ENCODE measurements at places on chromosomes 6 and 20.

GRCh38 chr6:90611543-90612312, 24.9 kb upstream of the MAP3K7 start:
- DNase-seq, result no peak

GRCh38 chr6:165219629-165220028, 89.8 kb downstream of the C6orf118 start:
- DNase-seq, result no peak

DNA sequence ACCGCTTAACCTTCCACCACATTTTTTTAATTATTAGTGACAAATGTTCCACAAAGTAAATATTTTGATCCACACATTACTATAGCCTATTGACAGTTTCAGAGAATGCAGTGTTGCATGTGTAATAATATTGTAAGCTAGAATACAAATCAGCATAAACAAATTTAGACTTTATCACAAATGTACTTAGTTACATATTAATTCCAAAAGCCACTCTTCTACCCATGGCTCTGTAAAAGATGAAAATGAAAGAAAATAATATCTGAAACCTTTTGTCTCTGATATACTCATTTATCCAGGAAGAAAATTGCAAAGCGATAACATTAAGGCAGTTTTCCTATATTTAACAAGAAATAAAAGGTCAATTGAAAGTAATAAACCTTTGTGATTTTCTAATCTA, 954.0 kb upstream of the MAN1A1 start:
- DNase-seq, result no peak

- no peak for DNase-seq
Measured at GRCh38 chr6:28907394-28907793, 16.4 kb downstream of the TRIM27 start.

DNA sequence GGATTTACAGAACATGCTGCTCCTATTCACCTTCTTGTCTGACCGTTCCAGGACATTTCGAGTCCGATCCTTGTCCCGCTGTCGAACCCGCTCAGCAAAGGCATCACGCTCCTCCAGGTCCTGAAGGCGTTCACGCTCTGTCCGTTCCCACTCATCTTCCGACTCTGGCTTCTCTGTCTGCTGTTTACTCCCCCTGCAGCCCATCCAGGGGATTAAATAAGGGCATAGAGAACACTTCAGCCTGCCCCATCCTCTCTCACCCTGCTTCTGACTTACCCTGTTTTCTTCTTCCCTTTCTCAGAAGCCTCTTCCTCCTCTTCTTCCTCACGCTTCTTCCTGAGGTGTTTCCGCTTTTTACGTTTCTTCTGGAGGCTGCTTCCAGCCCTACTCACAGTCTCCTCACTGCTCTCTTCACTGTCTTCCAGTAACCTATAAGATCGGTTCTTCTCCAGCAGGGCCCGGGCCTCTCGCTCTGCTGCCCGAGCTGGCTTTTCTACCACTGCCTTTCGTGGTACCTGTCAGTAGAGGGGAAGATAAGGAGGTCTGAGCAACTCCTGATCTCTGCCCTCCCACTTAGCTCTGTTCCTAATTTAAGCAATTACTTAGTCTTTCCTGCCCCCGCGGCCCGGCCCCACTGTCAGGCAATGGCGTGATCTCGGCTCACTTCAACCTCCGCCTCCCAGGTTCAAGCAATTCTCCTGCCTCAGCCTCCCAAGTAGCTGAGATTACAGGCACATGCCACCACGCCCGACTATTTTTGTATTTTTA, 1.9 kb downstream of the DHX16 start:
- no peak for DNase-seq

- no peak for DNase-seq
Measured at GRCh38 chr6:118400582-118400981, 147.5 kb upstream of the PLN start.

DNA sequence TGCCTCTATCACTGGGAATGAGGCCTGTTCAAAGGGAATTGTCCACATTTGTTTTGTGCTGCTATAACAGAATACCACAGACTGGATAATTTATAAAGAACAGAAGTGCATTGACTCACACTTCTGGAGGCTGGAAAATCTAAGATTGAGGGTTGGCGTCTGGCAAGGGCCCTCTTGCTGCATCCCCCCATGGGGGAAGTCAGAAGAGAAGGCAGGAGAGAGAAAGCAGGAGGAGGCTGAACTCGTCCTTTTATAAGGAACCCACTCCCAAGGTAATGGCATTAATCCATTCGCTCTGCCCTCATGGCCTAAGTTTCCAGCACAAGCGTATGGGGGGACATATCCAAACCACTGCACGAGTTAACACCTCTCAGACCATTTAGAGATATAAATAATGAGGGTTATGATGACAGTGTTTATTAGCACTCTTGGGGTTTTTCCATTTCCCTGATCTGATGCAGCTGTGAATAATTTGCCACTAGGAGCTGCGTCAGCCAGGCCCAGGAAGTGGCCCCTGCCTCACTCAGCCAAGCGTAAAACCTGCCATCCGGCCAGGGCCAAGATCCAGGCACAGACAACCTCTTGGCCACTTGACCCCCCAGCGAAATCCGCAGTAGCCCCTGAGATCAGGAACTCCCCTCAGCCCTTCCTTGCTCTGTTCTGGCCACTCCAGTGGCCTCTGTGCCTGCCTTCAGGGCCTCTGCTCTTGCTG, 14.2 kb upstream of the SLCO4A1 start:
- no peak for DNase-seq

- no peak for DNase-seq
Measured at GRCh38 chr6:140382355-140382754, 1007.9 kb upstream of the CITED2 start.
